Stimulated activated effector memory CD8-positive, alpha-beta T cell treated with anti-CD3 and anti-CD28 coated beads, Interleukin-12 subunit alpha, Interleukin-12 subunit beta, amount 100 ng/mL, for 72 hours (primary cell): ENCODE measurements at places on chromosomes 7 and 10.

DNA sequence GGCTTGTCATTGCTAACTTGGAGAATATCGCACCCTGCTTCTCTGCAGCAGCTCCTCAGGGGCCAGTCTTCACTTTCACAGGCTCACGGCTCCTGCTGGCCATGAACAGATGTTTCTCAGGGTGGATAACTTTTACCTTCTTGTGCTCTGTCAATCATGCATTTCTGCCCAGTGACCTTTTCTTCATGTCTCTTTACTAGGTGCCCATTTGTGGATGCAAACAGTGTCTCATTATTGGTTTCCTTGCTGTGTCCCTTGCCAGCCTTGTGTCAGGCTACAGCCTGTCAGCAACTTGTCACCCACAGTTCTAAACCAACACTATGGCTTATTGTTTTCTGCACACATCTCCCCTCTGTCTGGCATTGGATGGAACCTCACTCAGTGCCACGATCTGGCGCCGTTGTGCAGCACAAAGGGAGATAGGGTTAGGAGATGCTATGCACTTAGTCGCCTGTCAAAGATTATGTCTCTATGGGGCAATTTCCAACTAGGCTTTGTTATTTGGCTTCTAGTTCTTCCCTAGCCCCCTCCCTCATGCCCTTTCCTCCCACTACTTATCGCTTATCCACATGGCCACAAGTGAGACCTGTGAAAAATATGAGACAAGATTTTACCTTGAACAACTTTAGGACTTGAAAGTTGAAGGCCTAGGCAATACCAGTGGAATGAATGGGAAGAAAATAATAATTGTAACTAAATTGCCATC is 45.7 kb upstream of the NXPH1 start:
- no peak for DNase-seq

DNA sequence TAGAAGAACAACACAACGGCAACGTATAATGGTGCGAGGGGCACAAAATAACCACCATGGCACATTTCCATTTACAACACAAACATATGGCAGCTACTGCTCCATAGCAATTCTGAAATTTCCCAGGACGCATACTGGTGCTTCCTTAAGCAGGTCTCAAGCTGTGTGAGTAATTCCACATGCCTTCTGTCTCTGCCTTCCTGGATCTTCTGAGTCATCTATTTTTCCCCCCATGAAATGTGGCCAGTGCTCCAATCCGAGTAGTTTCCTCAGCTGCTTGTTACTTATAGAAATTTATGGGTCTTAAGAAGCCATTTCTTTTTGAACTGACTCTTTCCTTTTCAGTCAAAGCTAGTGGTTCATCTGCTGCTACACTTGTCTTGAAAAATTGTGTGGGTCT is 256.6 kb upstream of the KLF6 start:
- no peak for DNase-seq

DNA sequence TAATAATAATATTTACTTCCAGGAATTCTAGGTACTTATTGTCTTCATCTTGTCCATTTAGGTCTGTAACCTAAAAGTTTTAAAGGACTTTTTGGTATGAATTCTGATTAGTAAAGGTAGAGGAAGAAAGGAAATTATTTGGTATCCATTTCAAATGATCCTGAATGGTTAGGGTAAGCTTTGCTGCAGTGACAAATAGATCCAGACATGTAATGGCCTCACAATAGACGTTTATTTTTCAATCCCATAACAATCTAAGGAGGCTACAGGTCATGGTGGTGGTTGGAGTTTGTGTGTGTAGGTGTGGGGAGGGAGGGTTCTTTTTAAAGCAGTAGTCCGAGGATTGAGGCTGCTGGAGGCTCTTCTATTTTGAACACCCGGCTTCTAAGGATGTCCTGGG is 5.3 kb downstream of the FBH1 start:
- DNase-seq, result no peak

GRCh38 chr10:117860823-117861222 is 185.9 kb downstream of the RAB11FIP2 start:
- DNase-seq, result no peak

DNA sequence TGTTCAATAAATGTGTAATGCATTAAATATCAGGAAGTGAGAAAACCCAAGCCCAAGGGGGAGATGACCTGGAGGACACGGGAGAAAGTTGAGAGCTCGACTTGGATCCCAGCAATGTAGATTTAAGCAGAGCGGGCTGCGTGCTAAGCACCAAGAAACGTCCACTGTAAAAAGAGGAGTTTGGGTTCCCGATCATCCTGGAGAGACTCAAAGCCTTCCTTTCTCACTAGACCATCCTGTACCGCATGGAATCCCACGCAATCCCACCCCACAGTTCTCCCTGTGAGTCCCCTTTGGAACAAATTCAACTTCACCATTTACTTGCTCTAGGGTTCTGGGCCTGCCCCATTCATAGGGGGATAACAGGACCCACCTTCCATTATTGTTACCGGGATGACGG is 2.4 kb downstream of the TRPV6 start:
- DNase-seq, result no peak

GRCh38 chr7:156015237-156016020 is 203.2 kb upstream of the SHH start:
- no peak for DNase-seq

DNA sequence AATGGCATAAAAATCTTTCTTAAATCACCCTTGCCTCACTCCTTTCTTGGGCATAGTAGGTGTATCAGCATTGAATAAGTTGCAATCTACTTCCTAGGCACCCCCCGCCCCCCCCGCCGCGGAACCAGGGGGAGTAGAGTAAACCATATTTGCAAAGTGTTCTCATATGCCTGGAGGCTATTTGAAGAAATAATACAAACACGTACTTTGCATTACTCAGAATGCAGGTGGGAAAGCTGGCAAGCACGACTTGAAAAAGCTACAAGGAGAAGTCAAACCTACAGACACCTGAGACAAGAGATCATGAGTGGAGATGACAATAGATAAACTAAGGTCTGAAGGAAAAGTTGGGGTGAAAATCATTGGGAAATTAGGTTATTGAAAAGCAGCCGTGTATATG is 65.6 kb downstream of the POM121L12 start:
- DNase-seq, result no peak

DNA sequence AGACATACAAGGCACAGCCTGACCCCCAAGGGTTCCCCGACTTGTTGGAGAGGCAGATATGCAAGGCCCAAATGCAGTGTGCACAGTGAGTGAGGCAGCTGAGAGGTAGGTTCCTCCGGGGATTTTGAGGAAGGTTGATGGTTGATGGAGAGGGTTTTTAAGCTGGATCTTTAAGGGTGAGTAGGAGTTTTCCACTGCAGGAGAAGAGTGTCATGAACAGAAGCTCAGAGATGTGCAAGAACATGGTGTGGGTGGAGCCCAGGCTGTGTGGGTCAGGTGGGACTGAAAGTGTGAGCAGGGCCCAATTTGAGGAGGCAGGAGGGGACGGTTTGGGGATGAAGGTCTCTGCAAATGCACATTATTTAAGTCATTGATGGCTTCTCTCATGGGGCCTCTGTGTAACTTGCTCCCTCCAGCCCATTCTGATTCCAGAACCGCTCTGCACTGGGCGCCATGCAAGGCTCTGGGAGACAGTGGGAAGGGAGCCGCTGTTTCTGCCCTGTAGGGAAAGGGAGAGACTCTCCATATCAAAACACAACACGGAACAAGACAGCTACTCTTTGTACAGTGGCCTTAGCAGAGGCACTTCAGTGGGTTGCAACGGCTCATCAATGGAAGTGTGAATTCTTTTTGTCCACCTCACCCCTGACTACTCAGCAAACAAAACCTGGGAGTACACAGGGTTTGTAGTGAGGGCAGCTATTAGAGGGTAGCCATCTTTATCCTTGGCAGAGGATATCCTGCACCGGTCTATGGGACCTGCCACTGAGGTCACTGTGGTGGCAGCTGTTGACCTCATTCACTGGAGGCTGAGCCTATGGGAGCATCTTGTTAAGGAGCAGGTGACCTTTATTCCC is 29.7 kb downstream of the RAMP3 start:
- DNase-seq, result no peak

DNA sequence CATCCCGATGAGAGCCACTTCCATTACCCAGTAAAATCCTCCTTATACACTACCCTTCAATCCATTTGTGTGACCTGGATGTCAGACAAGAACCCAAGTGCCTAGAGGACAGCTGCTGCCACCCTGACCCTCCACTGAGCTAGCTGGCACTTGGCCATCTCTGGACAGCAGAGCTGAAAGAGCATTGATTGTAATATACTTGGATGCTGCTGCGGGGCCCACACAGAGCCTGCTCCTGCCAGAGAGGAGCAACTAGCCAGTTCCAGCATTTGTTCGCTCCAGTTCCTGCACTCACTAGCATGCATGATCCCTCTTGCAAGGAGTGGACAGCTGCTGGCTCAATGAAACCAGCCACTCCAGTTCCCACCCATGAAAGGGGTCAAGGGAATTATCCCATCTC is 8.4 kb upstream of the TMEM254 start:
- no peak for DNase-seq

DNA sequence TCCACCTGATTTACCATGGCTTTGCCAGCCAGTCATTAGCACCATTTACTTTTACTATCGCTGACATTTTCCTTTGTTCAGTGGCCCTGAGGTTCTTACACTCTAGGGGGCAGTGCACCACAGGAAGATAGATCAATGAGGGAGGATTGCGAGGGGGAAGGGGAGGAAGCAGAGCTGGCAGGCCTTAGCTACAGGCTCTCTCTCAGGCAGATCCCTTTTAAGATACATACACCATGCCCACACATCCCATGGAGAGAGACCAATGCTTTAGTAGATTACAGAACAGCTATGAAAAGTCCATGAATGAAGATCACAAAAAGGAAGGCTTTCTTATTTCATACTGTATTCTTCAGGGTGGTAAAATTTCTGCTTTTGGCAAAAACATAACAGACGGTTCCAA is 47.4 kb downstream of the DENND11 start:
- no peak for DNase-seq
